K562 (cell line): ENCODE measurements at places on chromosomes 2 and 18.

DNA sequence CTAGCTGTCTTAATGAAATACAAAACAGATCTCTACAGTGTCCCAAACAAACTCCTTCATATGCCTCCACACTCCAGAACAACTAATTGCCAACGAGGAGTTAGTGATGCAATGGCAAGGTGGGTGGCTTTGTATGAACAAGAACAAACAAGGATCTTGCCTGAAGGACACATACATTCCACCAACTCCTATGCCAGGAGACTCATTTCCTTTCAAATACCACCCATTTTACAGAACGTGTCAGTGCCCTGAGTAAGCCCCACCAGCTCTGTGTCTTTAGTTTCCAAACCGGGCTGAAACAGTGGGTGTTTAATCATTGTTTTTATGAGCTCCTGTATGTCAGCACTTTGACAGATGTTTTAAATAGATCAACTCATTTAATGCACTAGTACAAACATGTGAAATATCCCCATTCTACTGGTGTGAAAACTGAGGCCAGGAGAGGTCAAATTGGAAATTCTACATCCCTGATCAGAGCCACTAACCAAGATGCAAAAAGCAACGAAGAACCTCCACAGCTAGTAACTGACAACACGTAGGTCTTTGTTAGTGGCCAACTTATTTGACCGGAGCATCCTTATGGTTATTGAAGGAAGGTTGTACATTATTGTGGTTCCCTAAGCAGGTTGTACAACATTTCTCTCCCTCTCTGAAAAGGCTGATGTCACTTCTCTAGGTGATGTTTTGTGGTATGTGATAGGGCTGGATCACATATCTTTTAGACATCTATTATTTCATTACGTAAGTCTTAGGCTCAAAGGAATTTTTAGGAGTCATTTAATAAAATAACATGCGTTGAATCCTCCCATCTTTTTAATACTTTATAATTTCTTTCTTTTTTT, 534.9 kb upstream of the TNP1 start:
- DNase-seq, result no peak

GRCh38 chr2:14941151-14941631, 308.7 kb downstream of the LRATD1 start:
- no peak for DNase-seq

DNA sequence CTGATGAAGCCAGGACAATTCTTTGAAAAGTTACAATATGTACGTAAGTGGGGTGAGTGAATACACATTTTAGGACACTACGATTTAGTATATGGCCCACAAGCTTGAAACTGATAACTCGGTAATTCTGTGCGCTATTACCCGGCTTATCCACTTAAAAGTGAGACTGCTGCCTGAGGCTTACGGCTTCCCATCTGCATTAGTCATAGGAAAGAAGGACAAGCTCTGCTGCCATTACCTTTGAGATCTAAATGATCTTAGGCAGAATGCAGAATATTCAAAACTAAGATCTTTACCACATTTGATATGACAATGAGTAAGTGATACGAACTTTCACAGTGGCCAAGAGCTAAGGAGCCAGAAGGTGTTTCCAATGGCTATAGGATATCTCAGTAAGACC, 133.3 kb downstream of the GAREM1 start:
- DNase-seq, result no peak

DNA sequence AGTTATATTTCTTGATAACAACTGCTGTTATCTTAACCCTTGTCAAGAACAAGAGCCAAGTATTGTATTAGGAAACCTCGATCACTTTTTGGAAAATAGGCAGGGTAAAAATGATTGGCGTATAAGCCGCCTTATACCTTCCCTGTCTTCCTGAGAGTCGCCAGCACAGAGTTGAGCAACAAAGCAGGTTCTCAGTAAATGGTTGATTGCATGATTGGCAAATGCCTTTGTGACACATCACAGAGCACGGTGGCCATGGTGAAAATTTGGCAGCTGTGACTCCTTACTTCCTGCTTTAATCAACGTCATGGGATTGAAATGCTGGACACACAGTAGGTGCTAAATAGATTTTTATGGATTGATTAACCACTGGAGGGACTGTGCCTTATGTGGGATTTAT, 3.9 kb upstream of the KLHL29 start:
- DNase-seq, result no peak

GRCh38 chr2:65728477-65729180, 296.2 kb upstream of the SPRED2 start:
- no peak for DNase-seq

DNA sequence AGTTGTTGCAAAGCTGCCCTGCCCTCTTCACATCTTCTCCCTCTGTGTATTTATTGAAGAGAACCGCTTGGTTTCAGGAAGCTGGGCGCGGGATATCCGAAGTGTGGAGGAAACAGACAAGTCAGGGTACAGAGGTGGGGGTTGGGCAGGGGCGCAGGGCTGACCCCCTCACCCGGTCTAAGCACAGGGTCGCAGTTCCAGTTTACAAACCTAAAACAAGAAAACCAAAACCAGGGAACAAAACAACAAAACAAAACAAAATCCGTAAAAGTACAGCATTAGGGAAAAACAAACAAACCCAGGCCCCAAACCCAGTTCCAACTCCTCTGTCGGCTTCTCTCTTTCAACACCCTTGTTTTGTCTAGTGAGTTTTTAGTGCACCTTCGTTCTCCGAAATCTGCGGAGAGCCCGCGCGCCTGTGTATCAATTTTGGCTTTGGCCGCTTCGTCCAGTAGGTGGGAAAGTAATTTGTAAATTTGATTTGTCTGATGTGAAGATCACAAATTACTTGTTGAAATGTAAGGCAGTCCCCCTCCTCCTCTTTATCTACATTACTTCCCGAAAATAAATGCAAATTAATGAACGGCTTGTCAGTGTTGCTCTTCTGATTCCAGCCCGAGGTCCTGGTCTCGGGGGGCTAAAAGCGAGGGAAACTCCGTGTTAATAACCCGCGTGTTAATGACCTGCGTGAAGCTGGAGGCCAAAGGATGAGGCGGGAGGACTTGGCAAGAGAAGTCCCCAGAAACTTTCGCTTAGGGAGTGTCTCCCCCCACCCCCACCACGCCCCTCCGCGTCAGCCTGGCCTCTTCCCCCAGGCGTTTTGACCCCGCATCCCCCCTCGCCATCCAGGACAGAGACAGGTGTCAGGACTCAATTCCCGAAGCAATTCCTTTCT, 6.9 kb downstream of the OTX1 start:
- no peak for DNase-seq

GRCh38 chr2:113703386-113704299, 52.8 kb downstream of the SLC35F5 start:
- no peak for DNase-seq
